ENCODE measurements at places on chromosomes 2 and 18.

GRCh38 chr2:41484858-41485234 is 563.0 kb upstream of the PKDCC start:
- DNase-seq: no peak

DNA sequence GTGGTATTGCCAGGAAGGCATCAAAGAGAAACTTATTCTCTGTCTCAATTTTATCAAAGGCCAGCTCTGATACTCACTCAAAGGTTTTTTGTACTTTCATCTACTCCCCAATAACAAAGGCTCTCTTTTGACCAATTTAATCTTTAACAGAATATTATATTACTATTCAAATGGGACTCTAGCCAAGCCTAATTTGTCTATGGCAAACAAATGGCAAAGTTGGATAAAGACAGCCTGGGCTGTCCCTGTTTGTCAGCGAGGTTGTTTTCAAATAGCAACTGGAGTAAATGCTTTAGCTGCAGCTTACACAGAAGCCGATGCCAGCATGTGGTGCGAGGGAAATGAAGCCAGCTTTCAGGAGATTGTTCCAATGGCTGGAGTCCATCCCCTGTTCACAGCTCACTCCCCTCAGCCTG is 80.1 kb upstream of the CTNNA2 start:
- DNase-seq: no peak

GRCh38 chr2:216730871-216731270 is 35.5 kb upstream of the IGFBP5 start:
- DNase-seq: no peak

DNA sequence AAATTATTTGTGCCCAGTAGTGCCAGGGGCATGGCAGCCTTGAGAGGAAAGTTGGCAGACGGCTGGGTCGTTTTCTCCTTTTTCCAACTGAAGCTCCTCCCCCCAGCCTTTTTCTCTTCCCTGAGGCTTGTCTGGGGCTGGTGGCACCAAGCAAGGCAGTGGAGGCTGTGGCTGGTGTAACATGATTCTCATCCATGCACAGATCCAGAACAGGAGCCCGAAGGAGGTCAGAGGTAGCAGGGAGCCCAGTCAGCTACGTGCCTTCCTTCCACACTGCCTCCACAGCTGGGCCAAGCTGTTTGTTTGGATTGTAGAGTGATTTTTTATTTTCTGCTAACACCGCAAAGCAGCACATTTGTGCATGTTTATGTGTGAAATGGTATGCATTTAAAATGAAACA is 170.3 kb upstream of the MGAT5 start:
- DNase-seq: no peak

All from stimulated activated CD8-positive, alpha-beta memory T cell treated with anti-CD3 and anti-CD28 coated beads, Interleukin-2, amount 100 ng/mL, for 1 hour (primary cell).